Thyroid gland (tissue), 4 donors: ENCODE measurements at places on chromosomes 16 and 17. TPM values are rescaled to one million over a fixed set of nuclear protein-coding genes. Genes with fewer than 3 reads are reported as not detected.
A peak's percentile ranks its signal among the peaks of the same experiment; 100 is the strongest.

GRCh38 chr17:35531160-35531559 is 6.3 kb downstream of the SLFN12L start:
- H3K27me3 ChIP-seq = no peaks in the 10 kb centered on the region
- no peaks in the 10 kb centered on the region for H3K4me1 ChIP-seq
- no peak overlapping the region for H3K27ac ChIP-seq
- DNase-seq = no peak

IGF2BP1 gene
- 0.94 TPM for total RNA-seq

TMEM114 gene
- not detected for total RNA-seq

- H3K27me3 ChIP-seq = no peaks in the 10 kb centered on the region
- H3K4me1 ChIP-seq = no peaks in the 10 kb centered on the region
- no peaks in the 10 kb centered on the region for H3K36me3 ChIP-seq
- H3K27ac ChIP-seq = no peak overlapping the region
Measured at GRCh38 chr17:8698162-8698971, 46.3 kb downstream of the CCDC42 start.

- H3K27me3 ChIP-seq = no peaks in the 10 kb centered on the region
- H3K36me3 ChIP-seq = no peaks in the 10 kb centered on the region
- no peak overlapping the region for H3K27ac ChIP-seq
- H3K4me3 ChIP-seq = no peak overlapping the region
- H3K4me1 ChIP-seq = no peaks in the 10 kb centered on the region
Measured at GRCh38 chr17:51741458-51741857, 417.1 kb downstream of the CA10 start.

DNA sequence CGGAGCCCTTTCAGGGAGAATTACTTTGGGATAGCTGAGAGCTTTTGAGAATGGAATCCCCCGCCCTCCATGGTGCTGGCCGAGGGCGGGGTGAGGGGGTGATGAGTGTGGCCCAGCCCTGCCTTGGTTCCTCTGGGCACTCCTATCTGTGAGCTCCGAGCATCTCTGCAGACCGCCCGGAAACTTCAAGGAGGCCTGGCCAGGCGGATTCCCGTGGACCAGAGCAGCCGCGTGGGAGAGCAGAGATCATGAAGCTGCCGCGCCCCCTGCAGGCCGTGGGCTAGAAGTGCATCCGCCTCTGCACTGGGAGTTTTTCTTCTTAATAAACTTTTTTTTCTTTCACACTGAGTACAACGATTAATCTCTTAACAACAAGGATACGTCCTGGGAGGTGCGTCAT is 392.9 kb upstream of the EEF2KMT start:
- no peaks in the 10 kb centered on the region for H3K27me3 ChIP-seq
- no peak overlapping the region for H3K4me3 ChIP-seq
- no peaks in the 10 kb centered on the region for H3K4me1 ChIP-seq
- H3K27ac ChIP-seq = no peak overlapping the region

GRCh38 chr16:16127469-16128116 is 95.7 kb downstream of the ABCC6 start:
- peak overlapping the region; percentile 20 for H3K27ac ChIP-seq
- peak; percentile 82 for DNase-seq
- no peaks in the 10 kb centered on the region for H3K27me3 ChIP-seq
